Type B pancreatic cell (in vitro differentiated cells): ENCODE measurements at places on chromosomes 6 and 20. TPM values are rescaled to one million over a fixed set of nuclear protein-coding genes. Genes with fewer than 3 reads are reported as not detected.

GRCh38 chr20:17504898-17505635 is 26.1 kb downstream of the BFSP1 start:
- no peak for DNase-seq

- DNase-seq = no peak
Observed at GRCh38 chr6:38279423-38279822, 360.3 kb downstream of the BTBD9 start.

DNA sequence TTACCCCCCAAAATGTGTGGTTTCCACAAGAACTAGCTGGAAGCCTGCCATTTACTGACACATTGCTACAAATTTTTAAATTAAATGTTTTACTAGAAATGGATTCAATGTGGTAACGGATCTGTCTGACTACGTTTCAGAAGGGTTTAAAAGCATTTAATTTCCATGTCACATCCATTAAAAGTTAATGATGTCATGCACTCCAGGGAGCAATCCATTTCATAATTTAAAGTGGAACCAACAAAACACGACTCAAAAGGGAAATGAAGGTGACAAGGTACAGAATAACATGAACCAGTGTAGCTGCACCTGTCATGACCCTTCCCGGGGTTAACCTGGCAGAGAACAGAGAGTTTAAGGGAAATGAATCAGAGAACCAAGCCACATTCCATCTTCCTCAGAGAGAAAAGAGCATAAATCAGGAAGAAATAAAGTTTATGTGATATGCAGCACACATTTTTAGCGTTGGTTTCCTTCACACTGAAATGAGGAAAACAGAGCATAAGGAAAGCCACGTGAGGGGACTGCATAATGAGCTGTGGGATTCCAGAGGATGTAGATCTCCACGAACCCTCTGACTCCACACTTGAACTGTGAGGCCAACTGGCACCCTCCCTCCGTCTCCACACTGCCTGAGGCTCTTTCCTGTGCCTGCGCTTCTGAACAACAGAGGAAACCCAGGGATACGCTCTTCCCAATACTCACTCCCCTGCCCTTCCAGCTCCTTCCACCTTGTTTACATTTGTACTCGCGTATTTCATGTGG is 170.3 kb upstream of the AHI1 start:
- DNase-seq = no peak

DNA sequence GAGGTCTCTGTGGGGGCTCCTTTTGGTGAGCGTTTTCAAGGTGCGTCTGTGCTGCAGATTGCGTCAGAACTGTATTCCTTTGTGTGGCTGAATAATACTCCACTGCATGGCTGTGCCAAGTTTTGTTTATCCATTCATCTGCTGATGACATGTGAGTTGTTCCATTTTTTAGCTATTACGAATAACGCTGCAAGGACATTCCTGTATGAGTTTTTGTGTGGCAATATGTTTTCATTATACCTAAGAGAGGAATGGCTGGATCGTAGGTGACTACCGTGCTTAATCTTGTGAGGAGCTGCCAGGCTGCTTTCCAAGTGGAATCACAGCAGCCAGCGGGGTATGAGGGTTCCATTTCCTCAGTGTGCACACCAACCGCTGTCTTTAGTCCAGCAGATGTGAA is 1.1 kb upstream of the DACT2 start:
- no peak for DNase-seq

- no peak for DNase-seq
Observed at GRCh38 chr20:14434384-14435136, 97.1 kb upstream of the FLRT3 start.

DNA sequence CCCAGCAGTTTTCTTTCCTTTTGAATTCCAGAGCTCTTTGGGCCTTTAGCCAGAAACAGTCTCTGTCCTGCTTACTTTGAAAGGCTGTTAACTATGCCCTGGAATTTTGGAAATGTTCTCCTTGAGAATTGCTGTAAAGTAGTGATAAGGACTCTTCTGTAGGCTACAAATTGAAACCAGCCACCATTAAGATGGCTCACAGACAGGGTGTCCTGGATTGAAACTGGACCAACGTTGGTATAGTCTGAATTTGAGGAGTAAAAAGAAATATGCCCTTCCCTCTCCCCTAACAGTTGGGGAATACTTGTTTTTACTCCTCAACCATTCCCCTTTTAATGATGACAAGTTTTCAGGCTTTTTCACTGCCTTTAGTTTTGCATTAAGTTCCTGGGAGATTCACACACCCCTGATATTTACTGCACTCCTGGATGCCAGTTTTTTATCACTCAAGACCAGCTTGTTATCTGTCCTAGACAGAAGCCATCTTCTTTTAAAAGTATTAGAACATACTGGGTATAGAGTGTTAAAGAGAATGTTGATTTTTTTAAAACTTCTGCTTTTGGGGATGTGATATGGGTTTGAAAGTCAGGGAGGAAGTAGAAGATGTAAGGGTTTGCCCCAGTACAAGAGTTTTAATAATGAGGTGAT is 21.9 kb downstream of the TOP1 start:
- DNase-seq = no peak

DNA sequence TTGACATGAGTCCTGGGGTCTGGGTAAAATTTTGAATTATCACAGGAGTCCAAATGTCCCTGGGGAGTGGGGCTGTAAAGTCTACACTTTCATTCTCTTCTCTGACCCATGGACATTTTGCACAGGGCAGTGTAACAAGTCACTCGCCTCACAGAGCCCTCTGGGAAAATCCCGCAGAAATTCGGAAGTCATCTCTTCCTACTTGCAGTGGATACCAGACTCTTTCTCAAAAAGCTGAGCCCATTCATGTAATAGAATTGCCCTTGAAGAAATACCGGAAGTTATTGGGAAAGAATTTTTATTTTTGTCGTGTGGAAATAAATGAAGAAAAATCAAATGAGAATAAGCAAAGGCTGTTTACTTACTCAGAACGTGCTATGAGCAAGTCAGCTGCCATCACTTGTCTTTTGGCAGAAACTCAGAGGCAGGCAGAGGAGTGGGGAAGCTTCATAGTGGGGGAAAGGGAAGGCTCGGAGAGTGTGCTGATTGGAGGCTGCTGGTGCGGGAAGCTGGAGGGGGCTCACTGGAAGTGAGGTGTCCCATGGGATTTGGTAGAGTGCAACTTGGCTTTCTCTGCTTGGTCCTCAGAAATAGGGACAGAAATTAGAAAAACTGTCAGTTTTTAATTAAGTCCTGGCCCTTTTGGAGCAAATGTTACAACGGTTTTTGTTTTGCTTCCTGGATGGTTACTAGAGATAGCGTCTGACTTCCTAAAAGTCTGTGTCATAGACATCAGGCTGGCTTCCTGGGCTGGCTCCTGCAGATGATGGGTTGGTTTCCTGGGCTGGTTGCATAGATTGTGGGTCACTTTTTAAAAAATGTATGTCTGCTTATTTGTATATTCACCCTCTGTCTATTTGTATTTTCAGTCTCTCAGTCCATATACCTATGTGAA is 79.8 kb upstream of the EEF1E1 start:
- no peak for DNase-seq

DNA sequence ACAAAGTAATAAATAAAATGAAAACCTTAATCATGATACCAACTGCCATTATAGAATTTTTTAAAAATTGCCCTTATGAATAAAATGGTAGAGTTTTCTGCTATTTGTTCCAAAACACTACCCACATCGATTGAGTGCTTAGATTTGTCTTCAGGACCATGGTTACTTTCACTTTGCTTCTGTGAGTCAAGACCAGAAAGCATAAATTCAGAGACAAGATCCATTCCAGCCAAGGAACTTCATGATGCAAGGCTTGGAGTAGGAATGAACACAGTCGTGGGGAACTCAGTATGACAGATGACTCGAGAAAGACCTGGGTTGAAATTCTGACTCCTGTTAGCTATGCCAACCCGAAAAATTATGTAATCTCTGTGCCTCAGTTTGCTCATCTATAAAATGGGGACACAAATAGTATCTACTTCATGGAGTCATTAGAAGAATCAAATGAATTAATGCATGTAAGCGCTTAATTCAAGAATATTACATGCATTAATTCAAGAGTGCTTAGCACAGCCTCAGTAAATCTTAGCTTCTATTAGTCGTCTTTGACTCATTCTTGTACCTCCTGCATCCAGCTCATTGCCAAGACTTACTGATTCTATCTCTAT is 72.5 kb upstream of the MYLIP start:
- no peak for DNase-seq

- DNase-seq = no peak
Observed at GRCh38 chr6:31946370-31946885, 533 bp downstream of the CFB start.

- DNase-seq = no peak
Observed at GRCh38 chr6:25217829-25218228, 61.3 kb upstream of the CARMIL1 start.

DNA sequence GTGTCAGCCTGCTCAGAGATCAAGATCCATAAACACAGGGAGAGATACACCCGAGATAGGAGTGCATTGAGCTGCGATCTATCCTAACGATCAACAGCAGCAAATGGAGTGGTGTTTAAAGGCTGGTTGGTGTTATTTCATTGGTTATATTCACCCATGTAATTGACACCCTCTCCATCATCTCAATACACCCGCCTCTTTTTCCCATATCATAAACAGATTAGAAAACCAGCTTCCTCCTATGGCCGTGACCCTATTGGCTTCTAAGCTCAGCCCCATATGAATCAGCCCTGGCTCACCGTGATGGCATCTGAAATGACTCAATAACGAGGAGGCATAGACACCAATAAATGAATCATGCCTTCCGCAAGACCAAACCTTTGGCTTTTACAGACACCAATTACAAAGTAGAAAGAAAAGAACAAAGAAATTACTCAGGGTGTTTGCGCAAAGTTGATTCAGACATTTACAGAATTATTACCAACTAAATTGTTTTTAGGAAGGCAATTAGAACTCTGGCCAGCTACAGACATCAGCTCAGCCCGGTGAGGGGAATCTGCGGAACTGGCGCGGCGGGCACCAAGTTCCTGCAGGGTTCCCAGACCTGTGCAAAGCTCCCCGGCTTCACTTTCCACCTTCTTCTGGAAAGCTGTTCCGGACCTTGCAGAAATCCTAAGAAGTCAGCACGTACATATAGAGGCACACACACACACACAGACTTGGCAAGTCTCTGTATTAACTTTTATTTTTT is 11.5 kb downstream of the PMEPA1 start:
- DNase-seq = no peak

DNA sequence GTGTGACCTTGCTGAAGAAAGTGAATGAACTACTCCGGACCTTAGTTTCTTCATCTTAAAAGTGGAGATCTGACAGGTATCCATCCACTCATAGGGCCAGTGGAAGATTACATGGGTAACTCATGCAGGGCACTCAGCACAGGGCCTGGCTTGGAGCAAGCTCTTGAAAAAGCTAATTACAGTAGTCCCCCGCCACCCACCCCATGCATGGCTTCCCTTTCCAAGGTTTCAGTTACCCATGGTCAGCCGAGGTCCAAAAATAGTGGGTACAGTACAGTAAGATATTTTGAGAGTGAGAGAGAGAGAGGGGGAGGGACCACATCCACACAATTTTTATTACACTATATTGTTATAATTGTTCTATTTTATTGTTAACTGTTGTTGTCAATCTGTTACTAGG is 7.1 kb upstream of the PMEPA1 start:
- DNase-seq = no peak

DNA sequence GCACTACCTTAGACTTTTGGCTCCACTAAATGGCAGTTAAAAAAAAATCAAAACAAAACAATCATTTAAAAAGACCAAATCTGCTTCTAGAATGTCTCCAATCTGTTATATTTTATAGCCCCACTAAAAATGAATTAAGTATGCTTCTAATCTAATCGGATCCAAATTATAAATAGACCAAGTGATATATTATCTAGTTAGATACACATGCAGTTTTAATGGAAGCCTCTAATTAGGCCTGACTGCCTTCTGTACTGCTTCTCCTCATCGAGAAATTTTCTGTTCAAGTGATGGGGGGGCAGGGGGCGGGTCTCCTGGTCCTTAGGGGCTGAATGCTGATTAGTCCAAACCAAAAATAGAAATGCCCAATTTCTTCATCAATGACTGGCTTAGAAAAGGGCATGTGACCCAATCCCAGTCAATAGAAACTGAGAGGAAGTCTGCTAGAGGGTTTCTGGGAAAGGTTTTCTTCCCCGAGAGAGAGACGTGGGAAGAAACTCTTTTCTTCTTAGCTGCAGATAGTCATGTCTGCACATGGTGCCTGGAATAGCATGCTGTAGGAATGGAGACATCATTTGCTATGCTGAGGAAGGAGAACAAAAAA is 6.9 kb downstream of the SESN1 start:
- no peak for DNase-seq

GRCh38 chr20:4573564-4574355 is 147.9 kb upstream of the PRND start:
- no peak for DNase-seq

DNA sequence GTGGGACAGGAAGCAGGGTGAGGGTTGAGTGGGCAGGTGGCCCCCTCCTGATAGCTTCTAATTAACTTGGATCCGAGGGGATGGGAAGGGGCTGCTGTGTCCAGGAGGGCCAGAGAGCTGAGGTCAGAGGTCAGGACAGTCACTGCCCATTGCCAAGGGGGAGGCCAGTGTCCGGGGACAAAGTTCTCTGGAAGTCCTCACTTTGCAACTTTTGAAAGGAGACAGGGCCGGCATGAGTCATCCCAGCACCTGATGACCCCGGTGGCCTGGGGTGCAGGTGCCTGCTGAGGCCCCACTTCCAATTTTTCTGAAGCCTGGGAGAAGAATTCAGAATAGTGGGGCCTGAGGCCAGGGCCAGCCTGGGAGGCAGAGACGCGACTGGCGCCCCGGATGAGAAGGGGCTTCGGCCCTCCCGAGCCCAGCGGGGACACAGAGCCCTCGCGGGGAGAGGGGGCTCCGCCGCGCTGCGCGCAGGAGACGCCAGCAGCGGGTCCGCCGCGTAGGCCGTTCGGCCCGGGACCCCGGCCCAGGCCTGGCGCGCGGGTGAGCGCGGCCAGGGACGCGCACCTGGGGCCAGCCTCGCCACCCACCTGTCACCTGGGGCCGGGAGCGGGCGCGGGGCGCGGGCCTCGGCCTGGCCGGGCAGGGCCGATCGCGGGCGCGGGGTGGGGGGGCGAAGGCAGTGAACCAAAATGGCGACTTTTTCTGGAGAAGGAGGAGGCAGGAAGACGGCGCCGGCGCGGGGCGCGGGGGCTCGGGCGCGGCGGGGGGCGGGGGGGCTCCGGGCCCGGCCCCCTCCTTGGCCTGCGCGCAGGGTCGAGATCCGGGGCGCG is 586 bp downstream of the ZNF512B start:
- DNase-seq = no peak

- no peak for DNase-seq
Observed at GRCh38 chr6:112429226-112429625, 82.1 kb downstream of the RFPL4B start.

DNA sequence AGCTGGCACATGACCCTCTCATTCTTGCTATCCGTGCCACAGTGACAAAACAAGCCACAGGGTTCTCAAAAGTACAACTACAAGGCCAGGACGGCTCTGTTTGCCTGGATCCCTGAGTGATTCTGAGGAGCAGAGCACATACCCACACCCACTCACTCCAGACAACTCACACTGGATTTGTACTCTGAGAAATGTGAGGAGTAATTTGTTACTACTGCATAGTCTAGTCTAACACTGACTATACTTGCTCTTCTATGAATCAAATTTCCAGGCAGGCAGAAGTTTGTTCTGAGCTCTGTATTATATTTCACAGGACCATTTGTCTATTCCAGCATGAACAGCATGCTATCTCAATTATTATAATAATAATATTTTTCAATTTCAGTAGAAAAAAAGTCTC is 26.7 kb upstream of the SPTLC3 start:
- DNase-seq = no peak

RNF182 gene
- 2.8 and 12.3 TPM in 2 replicates for total RNA-seq

HUS1B gene
- total RNA-seq = 0.41 and 0.93 TPM in 2 replicates

RXRB gene
- 49.2 and 61.9 TPM in 2 replicates for total RNA-seq

PRKN gene
- 1.3 and 6.2 TPM in 2 replicates for total RNA-seq

AIF1 gene
- 0.59 and 3.8 TPM in 2 replicates for total RNA-seq

NKX2-4 gene
- total RNA-seq = not detected in 2 replicates

PRDM13 gene
- not detected in 2 replicates for total RNA-seq

C6orf15 gene
- not detected in 2 replicates for total RNA-seq
